CD4-positive, alpha-beta memory T cell (primary cell): ENCODE measurements at places on chromosomes 2 and 18. TPM values are rescaled to one million over a fixed set of nuclear protein-coding genes. Genes with fewer than 3 reads are reported as not detected.
A peak's percentile ranks its signal among the peaks of the same experiment; 100 is the strongest.

GRCh38 chr18:48851599-48851960 lies 99.2 kb downstream of the SMAD7 start:
- peaks cover 24% of the 10 kb centered on the region for H3K4me1 ChIP-seq
- DNase-seq = no peak
- H3K27me3 ChIP-seq = no peaks in the 10 kb centered on the region
- no peak overlapping the region for H3K27ac ChIP-seq
- H3K36me3 ChIP-seq = no peaks in the 10 kb centered on the region
- H3K4me3 ChIP-seq = no peak overlapping the region

DNA sequence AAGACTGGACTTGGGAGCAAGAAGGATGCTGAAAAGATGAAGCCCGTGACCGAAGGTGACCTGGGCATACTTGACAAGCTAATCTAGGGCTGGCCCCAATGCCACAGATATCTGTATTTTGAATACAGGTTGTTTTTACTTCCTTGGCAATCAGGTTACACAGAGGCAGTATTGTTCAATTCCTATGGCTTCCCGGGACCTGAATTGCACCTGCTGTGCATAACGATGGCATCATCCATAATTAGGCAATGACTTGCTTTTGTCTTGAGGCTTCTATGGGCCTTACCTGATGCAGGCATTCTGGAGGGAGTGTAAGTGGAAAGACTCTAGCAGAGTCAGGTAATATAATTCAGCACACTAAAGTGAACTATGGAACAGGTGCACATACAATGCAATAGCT lies 60.6 kb upstream of the CUL3 start:
- no peak for DNase-seq
- H3K4me3 ChIP-seq = no peak overlapping the region
- no peaks in the 10 kb centered on the region for H3K36me3 ChIP-seq
- no peaks in the 10 kb centered on the region for H3K4me1 ChIP-seq

DNA sequence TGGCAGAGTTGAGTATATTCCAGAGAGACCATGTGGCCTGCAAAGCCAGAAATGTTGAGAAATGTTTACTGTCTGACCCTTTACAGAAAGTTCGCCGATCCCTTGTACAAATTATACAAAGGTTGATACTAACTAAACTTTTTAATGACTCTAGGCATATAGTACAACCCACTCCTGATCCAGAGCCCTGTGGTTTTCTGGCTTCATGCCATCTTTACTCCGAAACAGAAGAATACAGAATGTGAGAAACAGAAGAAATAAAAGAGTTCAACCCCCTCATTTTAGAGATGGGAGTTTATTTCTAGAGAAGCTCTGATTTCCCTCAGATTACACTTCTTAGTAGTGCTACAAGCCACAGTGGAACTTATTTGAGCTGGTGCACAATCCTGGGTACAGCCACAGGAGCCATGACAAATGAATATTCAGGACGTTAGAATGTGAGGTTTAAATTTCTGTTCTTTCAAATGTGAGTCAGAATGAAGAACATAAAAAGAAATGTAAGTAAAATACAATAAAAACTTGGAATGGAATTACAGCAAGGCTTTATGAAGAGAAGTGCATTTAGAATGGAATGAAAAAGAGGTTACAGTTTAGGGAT lies 38.0 kb upstream of the SMCHD1 start:
- no peaks in the 10 kb centered on the region for H3K4me1 ChIP-seq
- no peak overlapping the region for H3K4me3 ChIP-seq
- H3K27ac ChIP-seq = no peak overlapping the region
- H3K36me3 ChIP-seq = no peaks in the 10 kb centered on the region

DNA sequence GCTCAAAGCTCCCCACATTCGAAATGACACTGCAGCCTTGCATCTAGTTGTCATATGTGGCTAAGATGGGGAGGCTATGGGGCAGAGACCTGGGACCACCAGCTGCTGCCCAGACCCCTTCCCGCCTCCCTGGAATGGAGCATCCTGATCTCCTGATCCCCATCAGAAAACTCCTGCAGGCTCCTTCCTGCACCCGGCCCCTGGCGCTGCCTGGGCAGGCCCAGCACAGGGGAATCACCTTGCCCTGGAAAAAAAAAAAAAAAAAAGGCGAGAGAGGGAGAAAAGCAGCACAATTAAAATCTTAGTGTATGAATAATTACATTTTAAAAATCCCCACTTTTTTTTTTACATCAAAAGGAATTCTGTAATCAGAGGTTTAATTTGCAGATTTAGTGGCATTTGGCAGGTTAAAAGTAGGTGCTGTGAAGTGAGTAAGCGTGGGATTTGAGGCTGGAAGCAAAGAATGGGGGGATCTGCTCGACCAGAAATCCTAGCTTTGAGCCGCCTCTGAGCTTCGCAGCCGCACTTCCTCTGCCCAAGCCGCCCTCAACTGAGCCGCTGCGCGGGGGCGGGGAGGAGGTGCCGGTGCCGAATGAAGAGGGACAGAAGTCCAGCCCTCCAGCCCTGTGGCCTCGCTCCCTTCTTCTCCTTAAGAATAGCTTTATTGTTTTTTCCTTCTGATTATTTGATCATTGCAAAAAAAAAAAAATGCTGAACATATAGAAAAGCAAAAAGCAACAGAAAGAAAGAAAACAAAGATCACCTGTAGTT lies 30.0 kb downstream of the THNSL2 start:
- H3K4me3 ChIP-seq = no peak overlapping the region
- H3K4me1 ChIP-seq = peaks cover 18% of the 10 kb centered on the region
- H3K36me3 ChIP-seq = no peaks in the 10 kb centered on the region
- no peak for DNase-seq

GRCh38 chr18:46374850-46375249 lies 270.7 kb downstream of the HAUS1 start:
- no peaks in the 10 kb centered on the region for H3K4me1 ChIP-seq
- no peak overlapping the region for H3K27ac ChIP-seq
- H3K4me3 ChIP-seq = no peak overlapping the region
- DNase-seq = no peak
- no peaks in the 10 kb centered on the region for H3K27me3 ChIP-seq

DNA sequence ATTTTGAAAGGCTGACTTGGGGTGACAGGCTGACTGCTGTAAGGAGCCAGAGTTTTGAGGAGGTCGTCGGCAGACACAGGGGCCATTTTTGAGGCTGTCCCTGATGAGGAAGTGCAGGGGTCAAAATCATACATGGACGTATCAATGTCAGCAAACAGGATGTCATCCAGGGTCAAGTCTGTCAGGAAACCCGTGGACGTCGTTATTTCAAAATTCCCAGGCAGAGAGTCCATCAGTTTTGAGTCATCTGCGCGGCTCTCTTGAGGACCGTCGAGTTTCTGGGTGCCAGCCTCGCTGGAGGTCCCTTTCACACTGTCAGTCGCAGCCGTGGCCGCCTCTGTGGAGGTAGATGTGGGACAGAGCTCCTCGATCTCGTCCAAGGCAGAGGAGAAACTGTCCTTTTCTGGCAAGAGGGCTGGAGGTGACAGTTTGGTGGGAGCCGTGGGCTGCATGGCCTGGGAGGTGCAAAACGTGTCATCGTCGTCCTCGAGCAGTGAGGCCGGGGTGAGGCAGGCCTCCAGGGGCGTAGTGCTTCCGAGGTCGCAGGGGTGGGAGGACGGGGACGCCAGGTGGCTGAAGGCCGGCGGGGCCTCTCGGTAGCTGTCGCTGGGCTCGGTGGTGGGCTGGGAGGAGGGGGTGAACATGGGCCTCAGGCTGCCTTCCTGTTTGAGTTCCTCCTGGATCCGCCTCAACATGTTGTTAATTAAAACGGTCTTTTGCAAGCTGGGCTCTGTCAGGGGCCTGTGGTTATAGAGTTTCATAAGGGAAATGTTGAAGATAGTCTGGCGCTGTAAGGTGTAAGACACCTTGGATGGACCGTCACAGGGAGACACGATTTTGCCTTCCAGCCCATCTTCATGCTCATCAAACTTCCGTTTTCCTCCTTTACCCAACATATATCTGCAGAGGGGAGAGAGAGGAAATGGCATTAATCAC lies 17.5 kb downstream of the SERTAD2 start:
- no peak overlapping the region for H3K27ac ChIP-seq
- peaks cover 33% of the 10 kb centered on the region for H3K36me3 ChIP-seq
- no peak overlapping the region for H3K4me3 ChIP-seq
- peaks cover 28% of the 10 kb centered on the region for H3K4me1 ChIP-seq
- DNase-seq = no peak

GRCh38 chr2:28102455-28102874 lies 211.9 kb downstream of the BABAM2 start:
- no peak for DNase-seq
- no peaks in the 10 kb centered on the region for H3K27me3 ChIP-seq
- H3K4me1 ChIP-seq = no peaks in the 10 kb centered on the region
- no peak overlapping the region for H3K27ac ChIP-seq

DNA sequence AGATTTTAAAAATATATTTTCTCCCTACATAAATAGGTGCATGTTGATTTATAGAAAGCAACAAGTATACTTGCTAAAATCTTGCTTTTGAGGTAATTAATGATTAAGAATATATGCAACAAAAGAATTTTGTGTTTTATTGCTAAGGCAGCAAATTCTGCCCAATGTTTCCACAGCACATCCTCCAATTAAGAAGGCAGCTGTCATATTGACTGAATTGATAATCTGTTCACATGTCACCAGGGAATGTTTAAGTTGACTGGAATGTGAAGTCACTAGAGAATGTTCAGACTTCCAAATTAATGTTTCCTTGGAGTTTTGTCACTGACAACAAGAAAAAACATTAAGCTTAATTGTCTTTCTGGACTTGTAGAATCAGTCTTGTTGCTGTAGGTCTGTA lies 1602.7 kb upstream of the SLC39A10 start:
- no peaks in the 10 kb centered on the region for H3K36me3 ChIP-seq
- no peak for DNase-seq
- no peak overlapping the region for H3K4me3 ChIP-seq
- H3K27ac ChIP-seq = no peak overlapping the region

- H3K27me3 ChIP-seq = no peaks in the 10 kb centered on the region
- H3K36me3 ChIP-seq = no peaks in the 10 kb centered on the region
- DNase-seq = no peak
- H3K27ac ChIP-seq = no peak overlapping the region
- H3K4me1 ChIP-seq = no peaks in the 10 kb centered on the region
These were observed 264.9 kb upstream of the CCDC68 start for GRCh38 chr18:55224086-55224625.

GRCh38 chr18:21489119-21489750 lies 111.3 kb downstream of the ESCO1 start:
- no peaks in the 10 kb centered on the region for H3K4me1 ChIP-seq
- peak; percentile 20 for DNase-seq
- no peak overlapping the region for H3K4me3 ChIP-seq
- no peaks in the 10 kb centered on the region for H3K36me3 ChIP-seq
- no peaks in the 10 kb centered on the region for H3K27me3 ChIP-seq

The RRM2 gene
- 0.42 TPM for total RNA-seq

DNA sequence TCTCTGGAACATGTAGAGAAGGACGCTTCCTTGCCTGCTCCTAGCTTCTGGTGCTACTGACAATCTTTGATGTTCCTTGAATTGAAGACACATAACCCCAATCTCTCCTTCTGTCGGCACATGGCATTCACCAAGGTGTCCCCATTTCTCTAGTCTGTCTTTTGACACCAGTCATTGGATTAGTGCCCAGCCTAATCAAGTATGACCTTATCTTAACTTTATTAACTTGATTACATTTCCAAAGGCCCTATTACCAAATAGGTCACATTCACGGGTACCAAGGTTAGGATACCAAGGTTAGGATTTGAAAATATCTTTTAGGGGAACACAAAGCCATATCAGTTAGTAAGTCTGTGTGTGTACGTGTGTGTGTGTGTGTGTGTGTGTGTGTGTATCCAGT lies 377.9 kb downstream of the CMPK2 start:
- DNase-seq = no peak
- no peak overlapping the region for H3K4me3 ChIP-seq
- no peak overlapping the region for H3K27ac ChIP-seq
- H3K36me3 ChIP-seq = no peaks in the 10 kb centered on the region

GRCh38 chr18:69538849-69539248 lies 138.2 kb downstream of the DOK6 start:
- H3K36me3 ChIP-seq = no peaks in the 10 kb centered on the region
- no peaks in the 10 kb centered on the region for H3K4me1 ChIP-seq
- no peak overlapping the region for H3K4me3 ChIP-seq
- no peak overlapping the region for H3K27ac ChIP-seq

- H3K4me3 ChIP-seq = no peak overlapping the region
- H3K36me3 ChIP-seq = no peaks in the 10 kb centered on the region
- H3K27ac ChIP-seq = no peak overlapping the region
- H3K27me3 ChIP-seq = no peaks in the 10 kb centered on the region
These were observed 418.2 kb upstream of the SLC39A10 start for GRCh38 chr2:195238826-195239225.

DNA sequence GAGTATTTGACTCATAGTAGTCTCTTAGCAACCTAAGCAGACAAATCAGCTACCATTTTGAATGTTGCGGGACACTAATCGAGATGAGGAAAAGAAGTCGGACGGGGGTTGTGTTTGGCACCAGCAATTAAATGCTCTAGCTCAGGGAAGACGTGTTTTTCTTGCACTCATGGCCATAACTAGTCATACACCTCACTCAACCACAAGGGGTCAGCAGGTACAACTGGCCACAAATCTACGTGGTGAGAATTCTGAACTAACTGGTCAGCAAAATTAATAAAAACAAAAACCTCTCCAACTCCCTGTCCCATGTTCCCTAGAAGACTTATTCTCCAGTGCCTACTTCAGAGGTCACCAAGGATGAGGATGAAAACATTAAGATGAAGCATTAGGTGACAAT lies 1467.8 kb downstream of the DPP10 start:
- H3K27me3 ChIP-seq = no peaks in the 10 kb centered on the region
- H3K4me3 ChIP-seq = no peak overlapping the region
- no peak overlapping the region for H3K27ac ChIP-seq
- DNase-seq = no peak

DNA sequence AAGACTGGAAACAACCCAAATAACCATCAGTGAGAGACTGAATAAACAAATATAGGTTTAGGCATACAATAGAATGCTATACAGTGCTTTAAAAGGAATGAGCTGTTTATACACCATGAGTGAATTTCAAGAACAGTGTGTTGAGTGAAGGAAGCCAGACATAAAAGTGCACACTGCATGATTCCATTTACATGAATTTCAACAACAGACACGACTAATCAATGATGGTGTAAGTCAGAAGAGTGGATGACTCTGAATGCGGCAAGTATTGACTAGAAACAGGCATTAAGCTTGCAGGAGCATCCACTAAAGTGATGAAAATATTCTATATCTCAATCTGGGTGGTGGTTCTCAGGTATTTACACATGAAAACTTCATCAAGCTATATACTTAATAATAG lies 142.7 kb upstream of the SLC39A10 start:
- no peak overlapping the region for H3K27ac ChIP-seq
- no peaks in the 10 kb centered on the region for H3K36me3 ChIP-seq
- H3K27me3 ChIP-seq = no peaks in the 10 kb centered on the region
- H3K4me3 ChIP-seq = no peak overlapping the region
- DNase-seq = no peak

GRCh38 chr2:33204945-33205344 lies 258.2 kb downstream of the LTBP1 start:
- no peaks in the 10 kb centered on the region for H3K27me3 ChIP-seq
- H3K4me1 ChIP-seq = no peaks in the 10 kb centered on the region
- H3K4me3 ChIP-seq = no peak overlapping the region
- DNase-seq = no peak
- no peaks in the 10 kb centered on the region for H3K36me3 ChIP-seq

The ADRA2B gene
- not detected for total RNA-seq

DNA sequence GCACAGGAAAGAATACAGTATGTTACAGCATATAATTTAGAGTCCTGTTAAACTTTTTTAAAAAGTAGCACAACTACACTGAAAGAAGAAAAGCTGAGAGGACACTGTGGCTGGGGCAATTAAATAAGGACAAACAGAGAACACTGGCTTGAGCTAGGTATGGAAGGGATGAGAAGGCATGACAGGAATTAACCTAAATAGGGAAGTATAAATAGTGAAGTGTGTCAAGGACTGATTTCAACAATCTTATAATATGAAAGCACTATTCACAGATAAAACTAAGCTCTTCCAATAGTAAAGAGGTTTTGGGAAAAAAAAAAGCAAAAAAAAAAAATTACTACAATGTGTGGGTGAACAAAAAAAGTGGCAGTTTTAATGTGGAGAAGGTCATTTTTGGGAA lies 45.5 kb downstream of the PPP3R1 start:
- H3K4me1 ChIP-seq = peaks cover 69% of the 10 kb centered on the region
- DNase-seq = no peak
